ENCODE measurements at places on chromosomes 2 and 18.

DNA sequence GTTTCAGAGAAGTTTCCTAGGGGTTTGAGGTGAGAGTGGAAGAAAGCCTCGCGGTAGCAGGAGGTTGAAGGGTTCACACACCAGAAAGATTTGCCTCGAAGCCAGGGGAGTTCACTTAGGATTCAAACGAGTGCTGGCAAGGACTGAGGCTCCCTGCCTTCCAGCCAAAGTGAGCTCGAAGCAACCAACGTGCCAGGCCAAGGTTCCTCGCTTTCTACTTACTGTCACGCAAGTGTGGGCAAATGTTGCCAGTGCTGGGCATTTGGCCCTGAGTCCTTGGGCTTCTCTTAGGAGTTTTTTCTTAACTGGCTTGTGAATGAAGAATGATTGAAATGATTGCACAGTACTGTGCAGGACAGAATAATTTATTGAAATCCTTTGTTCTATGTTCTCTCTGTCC lies 53.6 kb downstream of the TMEM178A start:
- no peak for DNase-seq

DNA sequence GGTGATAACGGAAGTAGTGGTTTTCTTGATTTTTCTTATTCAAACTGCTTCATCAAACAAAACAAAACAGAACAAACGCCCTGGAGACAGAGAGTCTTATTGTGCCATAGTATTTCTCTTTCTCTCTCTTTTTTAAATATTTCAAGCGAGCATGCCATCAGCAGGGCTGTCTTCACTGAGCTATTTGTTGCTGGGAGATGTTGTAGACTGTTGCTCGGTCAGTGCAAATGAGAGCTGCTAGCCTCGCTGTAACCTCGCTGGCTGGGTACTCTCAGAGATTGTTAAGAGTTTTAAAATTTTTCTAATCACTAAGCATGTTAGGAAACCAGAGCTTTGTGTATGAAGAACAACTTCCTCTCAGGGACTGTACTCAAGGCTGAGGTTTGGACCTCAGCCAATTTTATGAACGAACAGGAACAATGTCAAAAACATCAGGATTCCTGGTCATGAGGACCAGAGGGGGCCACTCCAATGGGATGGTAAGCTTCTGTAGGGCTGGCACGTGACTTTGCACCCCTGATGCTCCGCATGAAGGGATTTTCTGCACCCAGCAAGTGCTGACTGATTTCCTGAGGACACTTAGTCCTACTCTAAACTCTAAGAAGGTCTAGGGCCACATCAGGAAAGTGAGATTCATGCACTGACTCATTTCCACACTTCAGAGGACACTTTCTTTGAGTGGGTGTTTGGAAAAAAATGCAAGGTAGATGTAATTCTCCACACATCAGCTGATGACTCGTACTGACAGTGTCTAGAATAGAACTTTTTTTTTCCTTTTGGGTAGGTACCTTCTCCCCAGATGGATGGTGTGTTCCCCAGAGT lies 59.8 kb upstream of the IL1R1 start:
- DNase-seq, result peak; percentile 41

GRCh38 chr18:27185025-27185763 lies at the start of gene CHST9:
CHST9 (minus strand) TSS chr18:27185308; CDS start chr18:27142809, 42,499 bp downstream.
- no peak for DNase-seq

DNA sequence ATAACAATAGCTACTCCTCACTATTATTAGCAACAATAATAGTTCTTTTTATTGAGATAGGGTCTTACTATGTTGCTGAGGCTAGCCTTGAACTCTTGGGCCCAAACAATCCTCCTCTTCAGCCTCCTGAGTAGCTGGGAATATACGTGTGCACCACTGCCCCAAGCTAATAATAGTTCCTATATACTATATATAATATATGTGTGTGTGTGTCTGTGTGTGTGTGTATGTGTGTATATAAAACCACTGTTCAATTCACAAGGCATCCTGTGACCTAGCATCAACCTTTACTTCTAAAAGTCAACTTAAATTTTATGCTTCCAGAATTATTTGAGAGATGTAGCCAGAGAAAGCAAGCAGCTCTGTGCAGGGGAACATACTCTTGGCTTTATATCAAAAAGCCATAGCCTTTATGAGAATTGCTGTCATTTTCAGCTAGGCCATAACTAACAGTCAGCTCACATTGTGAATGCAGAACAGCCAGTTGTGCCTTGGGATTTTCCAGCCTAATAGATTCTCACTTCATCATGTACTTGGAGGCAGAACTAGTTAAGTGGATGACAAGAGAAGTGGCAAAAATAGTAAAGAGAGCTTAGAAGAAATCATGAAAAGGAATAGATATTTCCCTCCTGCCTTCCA lies 665.5 kb downstream of the NYAP2 start:
- DNase-seq, result no peak

- DNase-seq, result no peak
Measured at GRCh38 chr18:22977847-22978701, 44.9 kb downstream of the RBBP8 start.

GRCh38 chr2:186426153-186427016 lies 59.7 kb upstream of the ZC3H15 start:
- DNase-seq, result no peak

GRCh38 chr2:108825736-108826135 lies 39.2 kb downstream of the CCDC138 start:
- DNase-seq, result no peak

DNA sequence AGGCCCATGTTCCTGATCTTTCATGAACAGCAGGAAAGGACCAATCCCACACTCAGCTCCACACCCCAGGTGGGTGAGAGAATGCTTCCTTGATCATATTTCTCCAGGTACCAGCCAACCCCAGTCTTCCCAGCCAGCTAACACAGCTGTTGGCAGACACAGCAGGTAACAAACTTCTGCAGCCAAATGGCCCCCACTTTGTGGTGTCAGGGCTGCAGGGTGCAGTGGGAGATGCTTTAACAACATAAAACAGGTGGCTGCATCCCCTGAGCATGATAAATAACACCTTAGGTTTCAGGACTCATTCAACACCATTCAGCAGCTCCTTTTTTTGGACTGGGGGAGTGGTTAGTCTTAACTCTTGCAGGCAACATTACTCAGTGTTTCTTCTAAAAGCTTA lies 76.7 kb upstream of the ACAA2 start:
- no peak for DNase-seq

DNA sequence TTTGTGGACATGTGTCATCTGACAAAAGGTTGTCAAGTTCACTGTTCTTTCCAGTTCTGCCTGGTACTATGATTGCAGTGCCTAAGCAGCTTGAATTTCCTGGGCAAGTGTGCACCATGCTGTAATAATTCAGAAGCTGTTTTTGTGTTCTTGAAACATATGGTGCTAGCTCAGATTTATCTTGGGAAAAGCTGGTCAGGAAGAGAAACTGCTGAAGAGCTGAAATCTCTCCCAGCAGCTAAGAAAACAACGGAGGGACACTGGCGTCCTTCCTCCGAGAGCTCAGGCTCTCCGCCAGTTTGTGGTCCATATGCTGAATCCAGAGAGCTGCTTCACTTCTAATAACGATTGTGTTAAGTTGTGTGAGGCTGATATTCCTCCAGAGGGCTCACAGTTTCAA lies 642.0 kb downstream of the DPP10 start:
- no peak for DNase-seq

- peak; percentile 51 for DNase-seq
Measured at GRCh38 chr18:58529714-58530354, 99.1 kb downstream of the ALPK2 start.

DNA sequence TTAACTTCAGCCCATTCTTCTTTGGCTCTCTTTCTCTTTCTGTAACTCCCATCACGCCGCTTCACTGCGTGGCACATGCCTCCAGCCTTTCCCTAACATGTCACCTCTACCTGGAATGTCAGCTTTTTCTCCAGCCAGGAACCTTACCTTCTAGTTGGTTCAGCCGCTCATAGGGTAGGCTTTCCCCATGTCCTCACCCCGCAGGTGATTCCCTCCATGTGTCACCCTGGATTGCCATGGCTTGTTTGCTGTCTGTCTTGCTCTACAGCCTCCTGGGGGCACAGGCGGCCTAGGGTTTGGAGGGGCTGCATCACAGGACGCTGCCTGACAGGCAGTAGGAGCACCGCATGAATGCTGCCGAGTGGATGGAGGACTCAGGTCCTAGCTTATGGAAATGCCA lies 39.2 kb downstream of the ARHGEF4 start:
- DNase-seq, result no peak

DNA sequence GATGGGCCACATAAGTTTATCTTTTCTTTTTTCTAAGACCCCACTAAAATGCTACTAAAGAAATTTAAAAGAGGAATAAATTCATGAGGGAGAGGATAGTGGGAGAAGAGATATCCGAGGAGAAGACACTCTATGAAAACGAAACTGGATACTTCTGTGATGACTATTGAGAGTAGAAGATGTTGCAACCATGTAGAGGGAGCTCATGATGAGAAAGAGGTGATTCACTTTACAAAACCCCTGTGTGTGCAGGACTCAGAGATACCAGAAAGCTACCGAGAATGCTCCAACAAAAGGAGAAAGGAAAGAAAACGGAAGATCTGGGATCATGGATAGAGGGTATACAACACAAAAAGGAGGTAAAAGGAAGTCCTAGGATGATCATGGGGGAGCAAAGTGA lies 34.9 kb downstream of the SLC38A11 start:
- no peak for DNase-seq

GRCh38 chr2:241180495-241180894 lies 8.0 kb upstream of the ANO7 start:
- no peak for DNase-seq

DNA sequence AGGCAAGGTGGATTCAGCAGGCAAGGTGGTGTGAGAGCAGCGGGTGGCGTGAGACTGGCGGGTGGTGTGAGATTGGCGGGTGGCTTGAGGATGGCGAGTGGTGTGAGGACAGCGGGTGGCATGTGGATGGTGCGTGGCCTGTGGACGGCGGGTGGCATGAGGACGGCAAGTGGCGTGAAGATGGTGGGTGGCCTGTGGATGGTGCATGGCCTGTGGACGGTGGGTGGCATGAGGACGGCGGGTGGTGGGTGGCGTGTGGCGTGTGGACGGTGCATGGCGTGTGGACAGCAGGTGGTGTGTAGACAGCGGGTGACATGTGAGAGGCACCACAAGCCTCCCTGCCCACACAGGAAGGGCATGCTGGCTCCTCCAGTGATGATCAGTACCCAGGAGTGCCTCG lies 186.9 kb upstream of the SALL3 start:
- no peak for DNase-seq

DNA sequence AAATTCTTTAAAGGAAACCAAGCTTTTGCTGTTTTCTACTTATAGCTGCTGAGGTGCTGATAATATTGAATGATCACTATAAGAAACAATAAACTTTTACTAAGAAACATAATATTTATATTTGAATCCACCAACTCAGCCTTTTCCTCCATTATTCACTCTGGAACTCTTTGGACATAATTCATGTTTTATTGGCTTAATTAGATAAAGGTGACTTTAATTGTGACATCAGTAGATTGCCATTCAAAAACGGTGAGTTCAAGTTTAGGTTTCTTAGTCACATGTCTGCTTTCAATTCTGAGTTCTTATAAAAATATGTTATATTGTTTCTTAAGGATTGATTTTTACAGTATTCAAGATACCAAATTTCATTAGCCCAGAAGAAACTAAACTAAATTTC lies 24.0 kb downstream of the CCDC85A start:
- no peak for DNase-seq

- DNase-seq, result no peak
Measured at GRCh38 chr2:133489146-133489545, 79.1 kb downstream of the NCKAP5 start.

GRCh38 chr18:45852631-45853030 lies 27.2 kb downstream of the SIGLEC15 start:
- DNase-seq, result no peak

DNA sequence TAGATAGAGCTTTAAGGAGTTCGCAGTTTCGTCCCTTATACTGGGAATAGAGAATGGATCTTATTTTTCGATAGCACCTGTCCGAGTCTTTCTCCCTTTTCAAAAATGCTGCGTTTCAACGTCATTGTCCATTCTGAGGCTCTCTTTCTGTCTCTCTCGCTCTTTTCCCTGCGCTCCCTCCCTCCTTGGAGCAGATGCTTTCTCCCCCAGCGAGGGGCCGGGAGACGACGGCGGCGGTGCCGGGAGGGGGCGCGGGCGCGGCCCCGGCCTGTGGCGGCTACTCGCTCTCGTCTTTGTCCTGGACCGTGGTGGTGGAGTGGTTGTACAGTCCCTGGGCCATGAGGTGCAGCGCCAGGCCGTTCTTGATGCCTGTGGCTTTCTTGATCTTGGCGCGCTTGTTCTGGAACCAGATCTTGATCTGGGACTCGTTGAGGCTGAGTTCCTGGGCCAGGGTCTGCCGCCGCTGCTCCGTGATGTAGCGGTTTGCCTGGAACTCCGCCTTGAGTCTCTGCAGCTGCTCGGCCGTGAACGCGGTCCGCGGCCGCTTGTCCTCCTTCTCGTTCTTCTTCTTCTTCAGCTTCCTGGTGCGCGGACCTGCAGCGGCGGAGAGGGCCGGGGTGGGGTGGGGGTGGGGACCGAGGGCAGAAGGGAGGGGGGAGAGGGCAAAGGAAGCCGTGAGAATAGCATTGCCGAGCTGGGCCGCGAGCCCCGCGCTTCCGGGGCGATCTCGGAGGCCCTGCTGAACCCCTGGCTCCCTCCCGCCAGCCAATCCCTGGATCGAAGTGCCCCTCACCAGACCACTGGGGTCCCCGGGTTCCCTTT lies 4.6 kb downstream of the EN1 start:
- no peak for DNase-seq

DNA sequence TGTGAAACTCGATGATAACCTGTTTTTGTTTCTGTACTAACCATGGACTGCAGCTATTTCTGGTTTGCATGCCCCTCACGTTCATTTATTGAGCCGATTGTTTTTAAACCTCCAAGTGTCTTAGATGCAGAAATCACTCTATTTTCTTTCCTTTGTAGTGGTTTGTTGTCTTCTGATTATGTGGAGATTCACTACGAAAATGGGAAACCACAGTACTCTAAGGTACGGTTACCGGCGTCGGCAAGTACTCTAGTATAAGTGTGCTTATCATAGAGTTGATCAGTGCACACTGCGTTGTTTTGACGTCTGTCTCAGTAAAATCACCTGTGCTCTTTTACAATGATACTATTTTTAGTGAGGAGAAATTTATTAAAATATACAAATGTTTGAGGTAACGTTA lies 87.4 kb downstream of the ADAM23 start:
- no peak for DNase-seq

DNA sequence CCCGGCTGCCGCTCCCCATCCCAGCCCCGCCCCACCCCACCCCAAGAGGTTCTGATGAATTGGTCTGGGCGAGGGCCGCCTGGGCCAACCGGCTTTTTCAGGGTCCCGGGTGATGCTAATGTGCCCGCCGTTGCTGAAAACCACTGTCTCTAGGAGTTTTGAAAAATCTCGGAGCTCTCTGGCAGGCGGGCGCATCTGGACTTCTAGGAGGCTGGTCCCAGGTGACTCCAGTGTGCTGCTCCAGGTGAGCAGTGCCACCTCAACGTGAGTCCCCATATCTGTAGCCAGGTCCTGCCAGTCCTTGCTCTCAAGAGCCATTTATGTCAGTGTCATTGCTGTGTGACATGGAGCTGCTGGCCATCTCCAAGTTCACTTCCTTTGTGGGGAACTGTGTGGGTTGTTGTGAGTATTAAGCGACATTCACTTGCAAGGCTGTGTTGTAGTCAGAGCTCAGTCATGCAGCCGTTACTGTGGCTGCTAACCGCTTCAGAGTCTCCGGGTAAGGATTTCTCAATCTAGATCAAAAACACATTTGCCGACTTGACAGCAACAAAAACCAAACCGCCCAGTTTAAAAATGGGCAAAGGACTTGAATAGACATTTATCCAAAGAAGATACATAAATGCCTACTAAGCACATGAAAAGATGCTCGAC lies at the start of gene RFX8:
Gene RFX8, minus strand, starts transcription at position 382 of the 654 bp plus-strand sequence. CDS start 8,264 bp downstream, outside the sequence.
- DNase-seq, result peak; percentile 29
